Germinal center (tissue), 1 donor: ENCODE measurements at places on chromosomes 4 and X.

GRCh38 chr4:151942971-151943370 lies 182.2 kb upstream of the GATB start:
- no peak for DNase-seq

GRCh38 chr4:113636877-113637276 lies 124.7 kb downstream of the CAMK2D start:
- DNase-seq = peak; percentile 70

DNA sequence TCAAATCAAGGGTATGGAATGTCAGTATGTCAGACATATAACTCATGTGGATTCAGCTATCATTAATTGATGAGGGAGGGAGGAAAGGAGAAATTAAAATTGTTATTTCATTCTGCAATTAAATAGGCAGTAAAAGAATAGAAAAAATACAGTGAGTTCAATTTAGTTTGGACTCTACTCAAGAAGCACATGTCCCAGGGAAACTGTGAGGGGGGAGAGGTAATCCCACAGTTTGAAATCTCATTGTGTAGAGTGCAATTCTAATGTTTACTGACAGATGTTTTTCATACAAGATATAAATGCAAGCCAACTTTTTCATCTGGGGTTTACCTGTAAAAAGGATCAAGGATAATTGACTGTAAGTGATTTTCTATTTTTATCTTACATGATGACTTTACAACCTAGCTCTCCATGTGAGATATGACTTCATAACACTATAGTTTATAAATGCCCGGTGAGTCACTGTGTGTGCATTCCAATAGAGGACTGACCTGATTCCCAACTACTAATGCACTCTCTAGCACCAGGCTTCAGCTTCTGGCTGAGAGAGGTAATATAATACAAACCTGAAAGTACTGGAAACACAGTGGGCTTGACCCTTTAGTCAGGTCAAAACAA lies 35.2 kb upstream of the SCD5 start:
- DNase-seq = no peak

DNA sequence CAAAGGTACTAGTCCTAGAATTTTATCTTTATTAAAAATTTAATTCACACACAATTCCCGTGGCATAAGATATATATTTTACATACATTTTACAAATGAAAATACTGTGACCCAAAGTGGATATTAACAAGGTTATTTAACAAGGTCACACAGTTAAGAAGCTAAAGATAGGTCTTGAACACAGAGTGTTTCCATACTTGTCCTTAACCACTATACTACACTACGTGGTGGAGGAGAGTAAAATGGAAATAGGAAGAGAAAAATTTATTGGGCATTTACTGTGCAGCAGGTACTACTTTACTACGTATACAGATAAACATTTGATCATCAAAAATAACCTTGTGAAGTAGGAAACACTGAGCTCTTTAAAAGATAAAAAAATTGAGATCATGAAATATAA lies 14.8 kb downstream of the TECRL start:
- DNase-seq = no peak

- no peak for DNase-seq
Measured at GRCh38 chr4:83860200-83860599, 324.3 kb downstream of the GPAT3 start.

DNA sequence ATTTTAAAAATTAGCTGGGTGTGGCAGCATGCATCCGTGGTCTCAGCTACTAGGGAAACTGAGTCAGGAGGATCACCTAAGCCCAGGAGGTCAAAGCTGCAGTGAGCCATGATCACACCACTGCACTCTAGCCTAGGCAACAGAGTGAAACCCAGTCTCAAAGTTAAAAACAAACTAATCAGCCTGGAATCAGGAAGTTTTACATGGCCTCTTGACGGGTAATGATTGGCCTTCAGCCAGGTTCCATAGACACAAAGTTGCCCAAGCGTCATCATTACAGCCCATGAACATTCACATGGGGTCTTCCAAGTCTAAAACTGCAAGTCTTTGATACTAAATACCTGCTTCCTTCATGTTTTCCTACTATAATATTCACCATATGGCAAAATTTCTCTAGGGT lies 10.0 kb upstream of the RGN start:
- DNase-seq = no peak

GRCh38 chrX:1231850-1232465 lies 19.5 kb upstream of the CRLF2 start:
- no peak for DNase-seq

DNA sequence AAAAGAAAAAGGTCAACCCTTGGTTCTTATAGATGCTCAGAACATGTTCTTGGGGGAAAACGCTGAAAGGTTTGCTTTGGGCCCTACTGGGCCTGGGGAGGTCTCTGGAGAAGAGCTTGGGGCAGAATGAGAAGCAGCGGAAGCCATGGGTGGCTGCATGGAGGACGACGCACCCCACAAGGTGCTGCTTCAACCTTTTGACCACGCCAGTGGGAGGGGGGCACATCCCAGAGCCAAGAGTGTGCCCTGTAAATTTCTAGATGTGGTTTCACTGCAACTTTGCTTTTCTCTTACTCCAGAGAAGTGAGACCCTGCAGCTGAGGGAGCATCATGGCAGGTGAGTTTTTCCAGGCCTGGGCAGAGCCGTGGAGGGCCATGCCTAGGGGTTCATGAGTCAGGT lies 3.2 kb downstream of the PRRG3 start:
- DNase-seq = no peak

DNA sequence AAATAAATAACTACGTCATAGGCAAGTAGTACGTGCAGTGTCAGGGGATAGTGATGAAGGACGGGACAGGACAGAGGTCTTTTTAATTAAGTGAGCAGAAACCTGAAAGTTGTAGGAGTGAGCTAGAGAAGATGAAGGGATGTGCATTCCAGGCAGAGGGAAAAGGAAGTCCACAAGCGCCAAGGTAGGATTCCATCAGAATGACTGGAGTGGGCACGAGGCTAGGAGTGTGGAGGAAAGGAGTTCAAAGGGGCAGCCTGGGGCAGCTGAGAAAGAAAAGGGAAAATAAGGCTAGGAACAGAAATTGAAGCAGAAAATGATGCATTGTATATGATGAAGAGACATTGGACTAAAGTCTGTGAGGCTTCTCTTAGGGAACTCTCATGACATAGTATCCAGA lies 192.2 kb upstream of the TLL1 start:
- no peak for DNase-seq

DNA sequence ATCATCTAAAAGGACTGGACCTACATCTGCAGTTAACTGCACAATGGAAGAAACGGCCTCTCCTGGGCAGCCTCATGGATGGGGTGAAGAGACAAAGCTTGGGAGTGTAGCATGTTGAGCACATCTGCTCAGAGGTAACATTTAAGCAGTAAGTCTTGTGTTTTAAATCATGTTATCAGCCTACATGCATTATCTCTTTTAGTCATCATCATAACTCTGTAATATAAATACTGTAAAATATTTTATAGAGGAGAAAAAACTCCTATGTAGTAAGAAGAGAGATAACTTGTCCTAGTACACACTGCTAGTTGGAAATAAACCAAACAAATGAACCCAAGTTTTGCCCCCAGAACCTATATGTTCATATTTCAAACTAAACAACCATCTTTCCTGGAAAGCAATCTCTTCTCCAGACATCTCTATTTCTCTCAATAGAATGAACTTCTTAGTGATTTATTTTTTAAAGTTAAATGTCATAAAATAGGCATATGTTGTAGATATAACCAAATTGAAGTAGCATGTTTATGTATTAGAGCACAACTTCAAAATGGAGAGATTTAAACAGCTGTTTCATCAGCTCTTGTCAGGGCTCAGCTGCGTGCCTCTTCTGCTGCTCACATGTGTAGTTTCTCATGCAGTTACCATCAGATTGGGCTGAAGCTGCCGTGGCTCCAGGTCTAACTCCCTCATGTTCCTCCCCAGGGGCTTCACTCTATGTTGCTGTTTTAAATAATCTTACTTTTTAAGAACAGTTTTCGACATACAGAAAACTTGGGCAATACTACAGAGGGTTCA lies 581.8 kb upstream of the ZFP42 start:
- DNase-seq = no peak

DNA sequence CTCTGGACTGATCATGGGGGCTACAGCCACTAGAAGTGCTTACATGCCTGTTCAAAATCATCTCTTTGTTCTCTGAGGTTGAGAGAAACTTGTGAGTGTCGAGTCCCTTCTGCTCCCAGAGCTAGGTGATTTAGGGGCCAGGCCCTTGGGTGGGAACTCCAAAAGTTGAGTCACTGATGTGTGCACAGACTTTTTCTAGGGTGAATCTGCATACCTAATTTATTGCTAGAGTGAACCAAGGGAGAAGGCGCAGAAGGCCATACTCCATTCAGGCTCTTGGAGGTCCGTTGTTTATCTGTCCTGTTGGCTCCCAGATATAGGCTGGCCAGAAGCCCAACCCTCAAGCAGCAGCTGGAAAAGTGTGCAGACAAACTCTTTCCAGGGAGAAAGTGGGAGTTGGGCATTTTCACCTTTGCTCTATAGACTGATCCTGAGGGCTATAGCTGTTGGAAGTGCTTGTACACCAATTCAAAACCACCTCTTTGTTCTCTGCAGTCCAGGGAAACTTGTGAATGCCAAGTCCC lies 80.8 kb upstream of the ARX start:
- DNase-seq = no peak
